OCI-M1 (cell line): ENCODE measurements at places on chromosomes 11 and 22.

DNA sequence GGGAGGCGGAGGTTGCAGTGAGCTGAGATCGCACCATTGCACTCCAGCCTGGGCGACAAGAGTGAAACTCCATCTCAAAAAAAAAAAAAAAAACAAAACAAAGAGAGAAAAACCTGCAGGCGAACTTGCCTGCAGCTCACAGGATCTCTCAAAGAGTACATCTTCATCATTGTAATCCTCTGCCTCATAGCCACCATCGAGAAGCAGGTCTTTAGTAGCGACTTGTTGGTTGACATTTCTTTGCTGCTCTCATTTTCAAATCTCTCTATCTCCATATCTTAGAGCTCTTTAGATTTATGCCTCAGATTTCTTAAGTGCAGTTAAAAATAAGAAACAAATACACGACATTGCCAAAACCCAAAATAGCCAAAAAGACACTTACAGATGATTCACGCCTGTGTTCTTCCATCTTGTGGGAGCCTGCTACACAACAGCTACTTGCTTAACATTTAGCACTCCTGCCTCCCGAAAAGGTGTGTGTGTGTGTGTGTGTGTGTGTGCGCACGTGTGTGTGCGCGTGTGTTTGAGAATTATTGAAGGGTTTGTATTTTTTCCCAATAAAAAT, 14.6 kb downstream of the FAM227A start:
- no peak for DNase-seq

- DNase-seq, result no peak
These were observed 16.3 kb downstream of the CTNND1 start for GRCh38 chr11:57777969-57778317.

DNA sequence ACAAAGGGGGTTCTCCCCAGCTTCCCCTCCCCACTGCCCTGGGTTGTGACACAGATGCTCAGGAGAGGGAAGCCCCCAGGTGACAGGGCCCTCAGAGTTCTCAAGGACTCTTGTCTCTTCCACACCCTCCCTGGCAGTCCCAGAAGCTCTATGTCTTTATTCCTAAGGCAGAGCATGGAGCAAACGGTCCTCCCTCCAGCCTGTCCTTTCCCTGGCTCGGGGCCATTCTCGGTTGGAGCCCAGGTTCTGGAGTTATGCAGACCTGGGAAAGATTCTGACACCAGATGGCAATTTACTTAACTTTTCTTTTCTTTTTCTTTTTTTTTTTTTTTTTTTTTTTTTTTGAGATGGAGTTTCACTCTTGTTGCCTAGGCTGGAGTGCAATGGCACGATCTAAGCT, 186.6 kb downstream of the CEP164 start:
- no peak for DNase-seq

DNA sequence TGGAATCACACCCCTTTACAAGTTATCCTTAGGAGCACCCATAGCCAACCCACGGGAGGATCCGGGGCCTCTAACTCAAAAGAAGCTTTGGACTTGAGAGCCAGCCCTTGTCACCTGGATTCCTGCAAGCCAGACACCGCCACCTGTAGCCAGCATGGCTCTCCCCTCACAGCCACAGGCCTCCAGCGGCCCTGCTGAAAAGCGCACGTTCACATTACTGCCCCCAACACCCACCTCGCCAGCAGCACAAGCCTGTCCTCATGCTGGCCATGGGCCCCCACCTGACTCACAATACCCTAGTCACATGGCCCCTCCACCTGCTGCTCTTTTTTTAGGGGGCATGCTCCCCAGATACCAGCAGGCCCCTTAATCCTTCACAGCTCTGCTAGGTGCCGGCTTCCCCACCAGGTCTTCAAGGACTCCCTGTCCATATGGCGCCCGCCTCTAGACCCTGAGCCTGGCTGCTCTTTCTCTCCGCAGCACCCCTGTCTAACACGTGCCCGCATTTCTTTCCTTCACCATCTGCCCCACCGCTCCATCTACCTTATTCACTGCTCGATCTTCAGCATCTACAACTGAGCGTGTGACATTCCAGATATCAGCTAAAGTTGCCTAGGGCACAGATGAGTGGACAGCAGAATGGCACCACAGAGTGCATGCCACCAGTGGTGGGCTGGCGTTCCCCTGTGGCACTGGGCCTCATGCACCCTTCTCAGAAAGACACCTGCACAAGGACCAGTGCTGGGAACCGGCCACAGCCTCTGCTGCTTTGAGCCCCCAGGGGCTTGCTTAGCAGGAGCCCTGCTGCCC, 6.6 kb downstream of the CARS1 start:
- no peak for DNase-seq

DNA sequence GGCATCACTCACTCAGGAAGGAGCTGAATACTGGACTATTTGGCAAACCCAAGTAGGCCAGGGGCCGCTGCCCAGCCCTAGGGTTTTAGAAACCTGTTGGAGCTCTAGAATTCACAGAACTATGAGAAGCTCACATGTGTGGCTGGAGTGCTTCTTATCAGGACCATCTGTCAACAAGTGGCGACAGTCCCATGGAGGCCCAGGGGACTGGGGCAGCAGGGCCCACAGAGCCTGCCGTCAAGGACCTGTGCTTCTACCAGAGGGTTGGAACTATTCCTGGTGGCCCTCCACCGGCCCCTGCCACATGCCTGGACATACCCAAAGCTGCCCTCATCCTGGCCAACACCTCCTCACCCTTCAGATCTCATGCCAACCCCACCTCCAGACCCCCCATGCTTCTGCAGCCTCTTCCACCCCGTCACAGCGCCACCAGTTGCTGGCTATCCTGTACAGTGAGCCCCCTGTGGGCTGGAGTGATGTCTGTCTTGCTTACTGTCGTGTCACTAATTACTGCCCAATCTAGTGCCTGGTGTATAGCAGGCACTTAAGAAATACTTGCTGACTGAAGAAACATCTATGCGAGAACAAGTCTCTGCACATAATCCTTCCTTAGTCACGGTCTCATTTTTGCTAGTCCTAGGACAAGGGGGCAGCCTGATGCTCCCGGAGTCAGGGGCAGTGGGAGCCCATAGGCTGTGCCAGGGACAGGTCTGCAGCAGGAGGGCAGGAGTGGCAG, 27.2 kb upstream of the RASL10A start:
- no peak for DNase-seq

DNA sequence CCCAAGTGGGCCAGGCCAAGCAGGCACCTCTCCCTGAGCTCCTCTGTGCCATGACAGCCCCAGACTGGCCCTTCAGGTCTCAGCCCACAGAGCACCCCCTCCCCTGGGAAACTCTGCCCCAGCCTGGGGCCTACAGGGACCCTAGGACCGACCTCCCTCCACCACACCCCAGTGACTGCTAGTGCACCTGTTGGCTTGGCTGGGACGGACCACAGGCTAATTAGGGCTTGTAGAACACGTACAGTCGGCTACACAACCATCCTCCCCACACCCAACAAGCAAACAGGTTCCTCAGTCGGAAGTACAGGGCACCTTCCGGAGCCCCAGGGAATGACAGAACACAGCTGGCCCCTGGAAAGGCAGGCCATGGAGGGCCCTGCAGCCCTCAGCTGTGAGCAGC, 4.3 kb downstream of the SBF1 start:
- no peak for DNase-seq

DNA sequence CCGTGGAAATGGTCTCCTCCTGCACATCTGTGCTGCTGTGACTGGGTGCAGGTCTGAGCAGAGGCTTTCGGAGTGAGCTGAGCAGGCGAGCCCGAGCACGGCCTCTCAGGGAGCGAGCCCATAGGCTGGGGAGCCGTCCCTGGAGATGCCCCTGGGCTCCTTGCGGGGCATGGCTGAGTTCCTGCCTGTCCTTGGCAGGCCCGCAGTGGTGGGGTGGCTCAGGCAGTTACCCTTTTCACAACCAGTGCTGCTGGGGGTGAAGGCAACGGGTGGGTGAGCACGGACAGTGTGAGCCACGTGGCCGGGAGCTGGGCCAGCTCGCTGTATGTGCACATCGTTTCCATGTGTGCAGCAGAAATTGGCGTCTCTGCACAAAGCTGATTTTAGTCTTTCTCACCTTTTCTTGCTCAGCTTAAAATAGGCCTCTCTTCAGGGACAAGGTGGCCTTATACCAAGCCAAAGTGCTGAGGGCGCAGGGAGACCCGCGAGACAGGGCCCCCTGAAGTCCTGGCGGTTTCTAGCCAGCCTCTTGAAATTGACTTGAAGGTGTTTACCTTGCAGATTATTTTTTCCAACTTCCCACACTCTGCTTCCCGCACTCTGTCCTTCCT, at the start of gene TP53AIP1:
TSS of gene TP53AIP1 (minus strand) at position 55 of the 611 bp plus-strand sequence. CDS start 5,053 bp downstream, outside the sequence.
- no peak for DNase-seq

DNA sequence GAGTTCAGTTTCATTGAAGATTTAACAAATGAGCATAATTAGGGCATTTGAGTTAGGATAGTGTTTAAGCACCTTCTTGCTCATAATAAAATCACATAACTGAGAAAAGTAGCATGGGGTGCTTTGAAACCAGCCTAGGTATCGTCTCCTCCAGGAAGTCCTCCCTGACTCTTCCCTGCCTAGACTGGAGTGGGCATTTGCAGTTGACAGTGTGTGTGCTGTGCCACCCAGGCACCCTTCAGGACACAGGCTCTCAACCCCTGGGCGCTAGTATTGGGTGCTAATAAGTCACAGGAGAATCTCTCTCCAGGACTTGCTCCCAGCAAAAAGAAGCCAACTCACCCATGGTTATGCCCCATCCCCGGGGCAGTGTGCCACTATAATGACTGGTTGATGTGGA, 584.1 kb downstream of the INSC start:
- DNase-seq, result no peak

- DNase-seq, result no peak
These were observed 27.3 kb downstream of the SERGEF start for GRCh38 chr11:17985517-17985916.

DNA sequence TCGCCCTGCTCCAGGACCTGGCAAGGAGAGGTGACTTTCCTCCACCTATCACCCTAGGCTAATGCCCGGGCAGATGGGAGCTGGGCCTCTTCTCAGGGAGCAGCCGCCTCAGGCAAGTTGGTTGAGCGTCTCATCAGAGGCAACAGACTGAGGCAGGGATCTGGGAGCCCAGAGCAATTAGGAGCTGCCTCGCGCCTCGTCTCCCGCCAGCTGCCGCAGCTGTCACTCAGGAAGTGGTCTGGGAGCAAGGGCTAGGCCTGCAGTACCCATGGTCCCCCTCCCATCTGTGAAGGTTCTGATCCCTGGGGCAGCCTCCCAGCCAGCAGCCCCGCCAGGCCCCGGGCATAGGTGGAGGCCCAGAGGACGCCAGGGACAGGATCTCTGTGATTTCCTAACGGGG, 4.6 kb upstream of the CABP7 start:
- DNase-seq, result no peak

GRCh38 chr22:49179886-49180682, 647.6 kb downstream of the BRD1 start:
- DNase-seq, result no peak

- DNase-seq, result peak; percentile 71
These were observed 14.7 kb downstream of the MGAT3 start for GRCh38 chr22:39471381-39472141.

GRCh38 chr22:42365111-42365865, 66.9 kb downstream of the NFAM1 start:
- DNase-seq, result no peak

DNA sequence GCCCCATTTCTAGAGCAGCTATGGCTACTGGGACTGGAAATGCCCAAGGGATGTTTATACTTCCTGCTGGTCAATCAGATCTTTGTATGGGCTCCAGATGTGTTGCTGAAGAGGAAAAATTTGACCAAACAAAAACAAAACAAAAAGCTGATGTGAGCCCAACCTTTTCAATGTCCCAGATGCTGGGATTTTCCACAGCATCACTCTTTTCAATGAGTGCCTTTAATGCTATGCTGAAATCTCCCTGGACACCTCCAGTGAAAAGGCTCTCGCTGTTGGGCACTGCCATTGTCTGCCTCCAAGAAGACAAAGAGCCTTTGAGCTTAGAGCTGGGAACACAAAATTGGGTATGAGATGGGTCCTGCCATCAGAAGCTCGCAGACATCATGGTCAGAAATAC, 671.9 kb downstream of the NTM start:
- no peak for DNase-seq

- no peak for DNase-seq
These were observed 1032.5 kb downstream of the DLG2 start for GRCh38 chr11:84594602-84595001.

GRCh38 chr11:131474947-131475346, 104.5 kb downstream of the NTM start:
- peak; percentile 57 for DNase-seq

- no peak for DNase-seq
These were observed 11.2 kb downstream of the LARGE1 start for GRCh38 chr22:33909075-33909458.

DNA sequence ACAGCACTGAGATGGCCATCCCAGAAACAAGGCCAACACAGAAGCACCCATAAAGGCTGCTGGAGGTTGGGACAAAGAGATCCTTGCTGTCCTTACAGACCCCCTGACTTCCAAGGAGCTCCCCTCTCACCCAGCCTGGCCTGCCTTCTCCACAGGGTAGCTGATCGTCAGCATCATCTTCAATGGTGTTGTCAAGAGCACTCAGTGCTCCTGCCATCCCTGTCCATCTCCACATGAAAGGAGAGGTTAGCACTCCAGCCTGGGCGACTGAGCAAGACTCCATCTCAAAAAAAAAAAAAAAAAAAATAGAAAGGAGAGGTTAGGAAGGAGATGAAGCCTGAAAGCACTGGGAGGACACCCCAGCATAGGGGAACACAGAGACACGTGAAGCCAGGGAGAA, 2.1 kb upstream of the POU2AF3 start:
- DNase-seq, result no peak

DNA sequence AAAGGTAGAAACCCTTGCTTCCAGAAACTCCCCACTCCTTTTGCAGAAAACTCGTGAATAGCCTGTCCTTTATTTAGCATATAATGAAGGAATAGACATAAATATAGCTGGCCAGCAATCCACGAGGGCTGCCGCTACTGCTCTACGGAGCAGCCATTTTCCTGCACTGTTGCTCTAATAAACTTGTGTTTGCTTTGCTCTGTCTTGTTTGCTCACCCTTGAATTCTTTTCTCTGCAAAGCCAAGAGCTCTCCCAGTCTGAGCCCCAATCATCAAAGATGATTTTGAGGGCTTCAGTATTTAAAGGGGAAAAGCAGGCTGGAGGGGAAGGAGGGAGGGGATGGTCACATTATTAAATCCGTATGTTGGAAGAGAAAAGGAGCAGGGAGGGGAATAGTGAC, 16.6 kb upstream of the CHKA start:
- no peak for DNase-seq

- DNase-seq, result no peak
These were observed 1.1 kb upstream of the NOL12 start for GRCh38 chr22:37684803-37685615.

- no peak for DNase-seq
These were observed 351.3 kb downstream of the LARGE1 start for GRCh38 chr22:33569018-33569417.

DNA sequence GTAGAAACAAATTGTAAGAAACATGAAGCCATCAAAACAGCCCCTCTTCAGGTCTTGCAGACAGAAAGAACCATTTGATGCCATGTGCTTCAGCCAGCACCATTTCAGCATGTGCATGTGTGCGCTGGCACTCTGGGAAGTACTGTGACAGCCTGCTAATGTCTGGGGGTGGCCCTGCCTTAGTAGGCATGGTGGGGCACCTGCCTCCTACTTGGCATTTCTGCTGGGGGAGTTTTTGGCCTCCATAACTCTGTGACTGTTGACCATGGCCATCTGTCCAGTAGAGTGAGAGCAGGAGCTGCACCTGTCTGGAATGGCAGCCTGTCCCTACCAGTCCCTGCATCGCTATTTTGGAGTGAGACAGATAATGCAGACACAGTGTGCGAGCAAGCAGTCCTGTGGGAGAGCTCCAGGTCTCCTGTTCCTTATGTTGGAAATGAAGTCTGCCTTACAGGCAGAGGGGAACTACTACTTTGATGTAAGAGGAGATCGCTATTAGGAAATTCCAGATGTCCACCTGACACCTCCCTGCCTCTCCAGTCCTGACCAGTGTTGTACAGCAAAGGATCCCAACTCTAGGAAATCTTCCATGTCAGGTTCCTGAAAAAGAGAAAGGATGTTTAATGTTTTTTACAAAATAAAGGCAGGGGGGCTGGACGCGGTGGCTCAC, 102.5 kb downstream of the ATXN10 start:
- DNase-seq, result no peak
